ENCODE measurements at places on chromosomes 1 and 21. TPM values are rescaled to one million over a fixed set of nuclear protein-coding genes. Genes with fewer than 3 reads are reported as not detected.

DNA sequence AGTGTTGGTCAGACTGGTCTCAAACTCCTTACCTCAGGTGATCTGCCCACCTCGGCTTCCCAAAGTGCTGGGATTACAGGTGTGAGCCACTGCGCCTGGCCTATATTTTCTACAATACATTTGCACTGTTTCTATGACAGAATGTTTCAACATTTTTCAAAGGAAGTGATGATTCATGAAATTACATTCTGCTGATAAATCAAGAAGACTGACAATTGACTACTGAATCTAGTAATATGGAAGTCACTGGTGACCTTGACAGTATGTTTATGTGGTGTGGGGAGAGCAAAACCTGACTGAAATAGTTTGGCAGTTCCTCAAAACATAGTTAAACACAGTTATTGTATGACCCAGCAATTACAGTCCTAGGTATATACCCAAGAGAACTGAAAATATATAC, 18.1 kb downstream of the LRIF1 start:
- no peaks in the 10 kb centered on the region for H3K27me3 ChIP-seq
- peaks cover 7% of the 10 kb centered on the region for H3K36me3 ChIP-seq
- no peak for DNase-seq
- H3K27ac ChIP-seq, result no peak overlapping the region
- H3K4me1 ChIP-seq, result no peaks in the 10 kb centered on the region

DNA sequence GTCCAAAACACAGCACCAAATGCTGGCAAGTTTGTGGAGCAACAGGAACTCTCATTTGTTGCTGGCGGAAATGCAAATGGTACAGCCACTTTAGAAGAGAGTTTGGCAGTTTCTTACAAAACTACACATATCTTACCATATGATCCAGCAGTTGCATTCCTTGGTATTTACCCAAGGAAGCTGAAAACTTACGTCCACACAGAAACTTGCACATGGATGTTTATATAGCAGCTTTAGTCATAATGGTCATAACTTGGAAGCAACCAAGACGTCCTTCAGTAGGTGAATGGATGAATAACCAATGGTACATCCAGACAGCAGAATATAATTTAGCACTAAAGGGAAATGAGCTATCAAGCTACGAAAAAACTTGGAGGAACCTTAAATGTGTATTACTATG, 66.4 kb downstream of the MARK1 start:
- H3K4me1 ChIP-seq, result no peaks in the 10 kb centered on the region
- no peaks in the 10 kb centered on the region for H3K27me3 ChIP-seq
- no peak for DNase-seq
- H3K27ac ChIP-seq, result no peak overlapping the region
- H3K36me3 ChIP-seq, result no peaks in the 10 kb centered on the region

GRCh38 chr1:29626066-29626465, 389.7 kb downstream of the PTPRU start:
- no peak overlapping the region for H3K27ac ChIP-seq
- H3K4me3 ChIP-seq, result no peak overlapping the region
- no peaks in the 10 kb centered on the region for H3K4me1 ChIP-seq
- no peak for DNase-seq
- H3K36me3 ChIP-seq, result no peaks in the 10 kb centered on the region

GRCh38 chr1:33985656-33986055, 121.8 kb downstream of the HMGB4 start:
- no peak overlapping the region for H3K4me3 ChIP-seq
- H3K27ac ChIP-seq, result no peak overlapping the region
- H3K4me1 ChIP-seq, result no peaks in the 10 kb centered on the region
- H3K27me3 ChIP-seq, result no peaks in the 10 kb centered on the region

TRIM63 gene
- total RNA-seq, result 0.32 TPM

GBP7 gene
- not detected for total RNA-seq

Measured in pancreas (tissue), 10 donors.